NCI-H1092 (cell line): ENCODE measurements at places on chromosomes 3 and 15.

- DNase-seq, result no peak
These were observed 113.9 kb downstream of the TLE3 start for GRCh38 chr15:69983696-69984265.

DNA sequence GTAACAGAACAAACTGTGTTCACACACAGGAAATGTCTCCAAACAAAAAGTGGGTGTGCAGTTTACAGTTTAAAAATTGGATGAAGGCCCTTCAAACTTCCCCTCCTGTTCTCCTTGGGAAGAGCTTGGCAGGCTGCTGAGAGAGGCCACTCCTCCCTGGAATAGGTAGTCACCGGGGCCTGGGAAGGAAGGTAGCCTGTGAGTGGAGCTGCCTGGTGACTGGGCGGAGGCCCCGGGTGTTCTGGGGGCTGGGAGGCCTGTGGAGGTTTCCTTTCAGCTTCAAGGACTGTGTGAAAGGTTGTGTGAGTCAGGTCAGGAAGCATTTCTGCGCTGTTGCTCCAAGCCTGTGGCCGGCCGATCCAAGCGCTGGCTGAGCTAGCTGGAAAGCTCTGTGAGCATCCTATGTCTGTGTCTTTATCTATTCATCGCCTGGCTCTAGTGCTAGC lies 14.1 kb downstream of the SLCO3A1 start:
- no peak for DNase-seq

GRCh38 chr15:63056829-63057228 lies 14.3 kb downstream of the TPM1 start:
- no peak for DNase-seq

DNA sequence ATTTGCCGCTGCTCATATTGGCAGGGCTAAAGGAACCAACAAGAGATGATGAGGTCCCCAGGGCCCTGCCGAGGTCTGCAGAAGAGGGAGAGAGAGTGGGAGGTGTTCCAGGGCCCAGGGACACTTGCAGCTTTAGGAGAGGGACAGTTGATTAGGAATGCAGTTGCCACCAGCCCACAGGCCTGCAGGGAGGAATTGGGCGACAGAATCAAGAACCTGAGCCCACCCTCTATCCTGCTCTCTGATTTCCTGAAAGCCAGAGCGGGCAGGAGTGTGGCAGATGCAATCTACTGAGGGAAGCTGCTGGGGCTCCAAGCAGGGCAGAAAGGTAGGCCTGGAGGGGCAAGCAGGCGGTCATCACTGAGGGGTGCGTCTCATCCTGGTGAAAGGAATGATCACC lies 12.1 kb upstream of the PRR23E start:
- DNase-seq, result no peak

GRCh38 chr15:33517944-33518343 lies 207.2 kb downstream of the RYR3 start:
- no peak for DNase-seq

- no peak for DNase-seq
These were observed 15.3 kb downstream of the FBN1 start for GRCh38 chr15:48630245-48630644.

DNA sequence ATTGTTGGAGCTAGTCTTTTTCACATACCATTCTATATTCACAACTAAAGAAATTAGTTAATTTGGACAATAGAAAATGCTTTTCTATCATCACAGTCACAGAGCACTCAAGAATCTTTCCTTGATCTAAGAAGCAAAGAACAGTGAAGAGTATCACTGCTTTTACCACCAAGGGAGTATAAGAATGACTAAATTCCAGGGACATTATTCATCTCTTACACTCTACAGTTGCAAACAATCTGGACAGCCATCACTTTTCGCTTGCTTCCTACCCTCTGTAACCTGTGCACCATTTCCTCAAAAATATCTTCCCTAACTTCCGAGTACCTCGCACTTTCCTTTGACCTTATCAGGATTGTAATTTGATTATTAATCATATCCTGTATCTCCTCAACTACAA lies 359.5 kb upstream of the TMCO5A start:
- DNase-seq, result no peak

DNA sequence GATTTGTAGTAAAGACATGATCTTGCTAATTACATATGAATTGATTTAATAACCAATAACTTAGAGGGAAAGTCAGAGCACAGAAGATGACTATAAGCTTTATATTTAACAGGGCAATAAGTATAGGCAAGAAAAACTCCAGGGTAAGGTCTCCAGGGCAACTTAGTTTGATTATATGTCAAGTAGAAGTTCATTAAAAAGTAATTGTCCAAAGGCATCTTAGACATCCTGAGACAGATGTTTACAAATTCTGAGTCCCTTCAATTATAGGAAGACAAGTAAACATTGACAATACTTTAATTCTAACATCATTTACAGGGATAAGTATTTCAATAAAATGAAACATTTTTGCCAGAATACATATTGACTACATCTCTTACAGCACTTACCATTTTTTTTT lies 416.0 kb downstream of the RAP2B start:
- DNase-seq, result no peak

DNA sequence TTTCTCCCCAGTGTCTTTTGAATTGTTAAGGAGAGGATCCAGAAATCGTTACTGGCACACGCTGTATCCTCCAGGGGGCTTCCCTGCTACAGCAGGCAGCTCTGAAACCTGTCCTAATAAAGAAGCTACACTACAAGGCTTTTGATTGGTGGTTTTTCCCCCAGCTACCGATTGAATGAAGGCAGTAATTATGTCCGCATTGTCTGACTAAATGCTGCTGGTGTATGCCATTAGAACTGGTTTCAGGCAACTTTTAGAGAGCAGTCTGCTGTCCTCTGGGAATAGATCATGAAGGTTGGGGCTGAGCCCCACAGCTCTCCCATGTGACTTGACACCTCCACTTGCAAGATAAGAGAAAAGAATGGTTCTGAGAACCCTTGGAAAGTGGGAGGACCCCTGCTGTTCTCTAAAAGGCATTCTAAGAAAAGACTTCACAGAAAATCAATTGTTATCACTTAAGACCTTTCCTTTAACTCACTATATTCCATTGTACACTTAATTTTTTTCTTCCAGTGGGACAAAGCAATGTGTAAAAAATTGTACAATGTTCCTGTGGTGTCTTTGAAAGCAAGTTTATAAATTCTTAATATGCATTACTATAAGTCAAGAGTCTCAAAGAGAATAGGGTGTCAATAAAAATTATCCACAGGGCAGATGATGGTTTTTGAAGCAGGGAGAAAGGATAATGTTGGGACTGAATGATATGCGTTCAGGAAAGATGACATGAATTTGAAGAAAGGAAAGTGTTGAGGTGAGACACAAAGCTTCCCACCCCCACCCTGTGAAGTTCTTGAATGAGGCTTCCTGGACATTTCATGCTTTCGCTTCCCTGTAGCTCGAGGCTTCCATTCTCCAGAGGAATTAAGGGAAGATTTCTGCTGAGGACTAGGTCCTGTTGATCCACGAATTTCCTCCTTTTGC lies 53.0 kb upstream of the DAZL start:
- no peak for DNase-seq

GRCh38 chr3:47855461-47856383 lies 52.8 kb downstream of the DHX30 start:
- DNase-seq, result no peak

DNA sequence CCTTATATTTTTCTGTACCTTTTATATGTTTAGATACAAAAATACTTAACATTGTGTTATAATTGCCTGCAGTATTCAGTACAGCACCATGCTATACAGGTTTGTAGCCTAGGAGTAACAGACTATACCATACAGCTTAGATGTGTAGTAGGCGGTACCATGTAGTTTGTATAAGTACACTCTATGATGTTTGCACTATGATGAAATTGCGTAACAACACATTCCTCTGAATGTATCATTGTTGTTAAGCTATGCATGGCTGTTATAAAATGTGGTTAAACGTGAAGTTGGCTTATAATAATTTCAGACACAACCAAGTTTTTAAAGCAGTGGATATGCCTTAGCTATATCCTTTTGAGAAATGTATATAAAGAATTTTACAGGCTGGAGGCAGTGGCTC lies 328.3 kb downstream of the PLCL2 start:
- DNase-seq, result no peak

DNA sequence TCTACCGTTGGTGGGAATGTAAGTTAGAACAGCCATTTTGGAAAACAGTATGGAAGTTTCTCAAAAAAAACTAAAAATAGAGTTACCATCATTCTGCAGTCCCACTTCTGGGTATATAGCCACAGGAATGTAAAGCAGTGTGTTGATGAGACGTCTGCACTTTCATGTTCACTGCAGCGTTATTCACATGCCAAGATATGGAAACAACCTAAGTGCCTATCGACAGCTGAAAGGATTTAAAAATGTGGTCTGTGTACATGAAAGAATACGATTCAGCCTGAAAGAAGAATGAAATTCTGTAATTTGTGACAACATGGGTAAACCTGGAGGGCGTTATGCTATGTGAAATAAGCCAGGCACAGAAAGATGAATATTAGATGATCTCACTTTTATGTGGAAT lies 157.7 kb downstream of the THSD4 start:
- DNase-seq, result no peak

DNA sequence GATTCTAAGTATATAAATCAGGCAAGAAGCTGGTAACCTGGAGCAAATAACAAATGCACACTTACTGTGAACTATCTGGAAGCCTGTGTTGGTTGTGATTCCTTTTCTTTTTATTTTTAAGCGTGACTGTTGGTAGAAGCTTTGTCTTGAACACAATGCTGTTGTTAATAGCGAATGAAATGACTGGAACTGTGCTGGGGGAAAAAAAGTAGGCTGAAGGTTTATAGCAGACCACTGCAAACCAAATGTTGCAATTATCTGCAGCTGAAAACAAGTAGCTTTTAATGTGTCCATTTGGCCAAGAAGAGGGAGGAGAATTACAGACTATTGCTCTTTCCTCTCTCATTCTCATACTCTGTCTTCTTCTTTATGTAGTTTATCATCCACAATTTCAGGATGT lies 184.5 kb upstream of the DNAJC19 start:
- no peak for DNase-seq

DNA sequence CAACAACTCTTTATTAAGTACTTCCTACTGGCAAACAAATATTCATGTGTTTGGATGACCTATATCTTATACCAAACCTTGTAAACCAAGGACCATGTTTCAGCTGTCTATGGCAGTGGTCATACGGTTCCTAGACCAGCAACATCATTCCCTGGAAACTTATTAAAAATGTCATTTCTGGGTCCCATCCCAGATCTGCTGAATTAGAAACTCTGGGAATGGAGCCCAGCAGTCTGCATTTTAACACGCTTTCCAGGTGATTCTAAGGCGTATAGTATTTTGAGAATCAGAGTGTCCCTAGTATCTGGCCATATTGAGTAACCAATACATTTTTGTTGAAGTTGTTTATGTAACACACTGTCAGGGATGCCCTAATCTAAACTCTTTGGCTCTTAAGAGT lies 363.4 kb upstream of the LRRC3B start:
- no peak for DNase-seq

GRCh38 chr3:152269831-152270734 lies 1.4 kb downstream of the MBNL1 start:
- peak; percentile 37 for DNase-seq

GRCh38 chr15:45666119-45666875 lies 31.5 kb downstream of the SQOR start:
- no peak for DNase-seq

GRCh38 chr3:52388348-52388821 lies 56.5 kb downstream of the SEMA3G start:
- no peak for DNase-seq

DNA sequence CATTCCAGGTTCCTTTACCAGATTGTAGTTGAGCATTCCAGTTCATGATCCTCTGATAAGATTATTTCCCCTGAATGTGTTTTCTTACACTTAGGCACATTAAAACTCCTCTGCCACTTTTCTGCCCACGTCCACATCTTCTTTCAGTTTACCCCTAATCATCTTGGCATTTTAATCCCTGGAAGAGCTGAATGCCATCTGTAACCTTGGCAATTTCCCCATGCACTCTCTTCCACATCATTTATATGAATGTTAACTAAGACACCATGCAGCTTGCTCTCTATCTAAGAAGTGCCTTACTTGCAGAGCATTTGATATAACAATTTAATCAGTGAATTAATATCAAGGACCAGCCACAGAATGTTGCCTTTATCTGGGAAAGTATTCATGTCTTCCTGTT lies 25.8 kb downstream of the TIMP4 start:
- DNase-seq, result no peak

DNA sequence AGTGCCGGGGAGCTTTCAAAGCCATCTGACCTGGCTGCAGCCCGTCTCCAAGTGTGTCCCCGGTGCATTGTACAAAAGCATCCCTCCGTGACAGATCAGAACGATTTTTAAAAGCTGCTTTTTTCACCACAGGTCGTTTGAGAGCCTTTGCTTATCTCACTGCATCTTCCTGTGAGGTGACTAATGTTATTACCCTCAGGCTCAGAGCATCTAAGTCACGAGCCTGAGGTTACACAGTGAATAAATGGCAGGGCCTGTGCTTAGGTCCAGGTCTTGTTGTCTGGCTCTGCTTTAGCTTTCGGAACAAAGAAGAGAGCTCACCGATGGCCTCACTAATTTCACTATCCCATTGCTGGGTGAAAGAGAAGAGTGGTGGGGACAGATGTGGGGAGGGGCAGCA lies 83.3 kb downstream of the SEC22A start:
- DNase-seq, result no peak

DNA sequence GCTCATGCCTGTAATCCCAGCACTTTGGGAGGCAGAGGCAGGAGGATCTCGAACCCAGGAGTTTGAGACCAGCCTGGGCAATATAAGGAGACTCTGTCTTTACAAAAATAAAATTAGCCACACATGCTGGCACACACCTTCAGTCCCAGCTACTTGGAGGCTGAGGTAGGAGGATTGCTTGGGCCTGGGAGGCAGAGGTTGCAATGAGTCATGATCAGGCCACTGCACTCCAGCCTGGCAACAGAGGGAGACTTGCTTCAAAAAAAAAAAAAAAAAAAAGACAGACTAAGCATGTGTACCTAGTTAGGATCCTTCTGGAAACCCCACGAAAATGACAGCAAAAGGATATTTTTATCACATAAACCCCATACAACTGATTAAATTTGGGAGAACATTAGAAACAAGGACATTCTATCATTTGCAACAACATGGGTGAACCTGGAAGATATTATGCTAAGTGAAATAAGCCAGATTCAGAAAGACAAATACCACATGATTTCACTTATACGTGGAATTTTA lies 44.9 kb downstream of the METTL6 start:
- DNase-seq, result no peak

- no peak for DNase-seq
These were observed 32.7 kb downstream of the TOP2B start for GRCh38 chr3:25631989-25632388.

- DNase-seq, result no peak
These were observed 181.6 kb upstream of the RBMS3 start for GRCh38 chr3:29099296-29099695.

GRCh38 chr3:70771426-70772147 lies 459.1 kb upstream of the MDFIC2 start:
- DNase-seq, result no peak
